ENCODE measurements at places on chromosomes 2 and 18. TPM values are rescaled to one million over a fixed set of nuclear protein-coding genes. Genes with fewer than 3 reads are reported as not detected.

The CRYBA2 gene
- not detected for polyA plus RNA-seq

- DNase-seq, result no peak
These were observed 57.7 kb downstream of the SLC25A12 start for GRCh38 chr2:171836146-171836910.

GRCh38 chr2:52264488-52264887 is 1232.6 kb upstream of the NRXN1 start:
- DNase-seq, result no peak

DNA sequence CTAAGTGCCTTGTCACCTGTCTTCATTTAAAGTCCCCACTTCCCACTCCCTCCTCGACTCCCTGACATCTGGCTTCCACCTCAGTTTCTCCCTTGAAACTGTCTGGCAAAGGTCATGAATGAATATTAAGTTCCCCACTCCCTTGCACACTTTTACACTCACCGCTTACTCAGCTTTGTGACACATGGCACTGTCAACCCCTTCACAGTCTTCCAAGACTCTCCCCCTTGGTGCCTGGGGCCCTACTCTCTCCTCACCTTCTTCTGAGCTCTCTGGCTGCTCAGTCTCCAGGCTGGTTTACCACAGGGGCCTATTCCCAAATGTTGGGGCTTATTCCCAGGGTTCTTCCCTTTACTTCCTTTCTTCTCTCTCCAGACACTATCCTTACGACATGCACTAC is 17.9 kb upstream of the PTPN4 start:
- no peak for DNase-seq

GRCh38 chr2:29663268-29663667 is 258.1 kb downstream of the ALK start:
- peak; percentile 84 for DNase-seq

DNA sequence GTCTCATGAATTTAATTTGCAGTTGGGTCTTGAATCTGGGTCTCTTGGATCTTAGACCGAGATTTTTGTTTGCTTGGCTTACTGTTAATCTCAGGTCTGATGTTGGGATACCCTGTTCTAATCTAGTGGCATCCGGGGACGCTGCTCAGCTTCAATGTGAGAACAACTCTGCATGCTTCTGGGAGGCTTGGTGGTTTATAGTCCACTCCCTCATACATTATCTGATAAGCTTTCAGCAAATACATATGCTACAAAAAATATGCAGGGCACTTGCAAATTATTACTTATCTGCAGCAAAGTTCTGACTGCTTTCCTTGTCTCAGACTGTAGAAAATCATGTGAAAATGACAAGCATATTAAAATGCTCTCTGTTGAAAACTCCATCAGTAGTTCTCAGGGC is 39.4 kb downstream of the RNF144A start:
- no peak for DNase-seq

The SCYGR4 gene
- polyA plus RNA-seq, result not detected

GRCh38 chr2:240931319-240931949 is 25.3 kb downstream of the CROCC2 start:
- no peak for DNase-seq

DNA sequence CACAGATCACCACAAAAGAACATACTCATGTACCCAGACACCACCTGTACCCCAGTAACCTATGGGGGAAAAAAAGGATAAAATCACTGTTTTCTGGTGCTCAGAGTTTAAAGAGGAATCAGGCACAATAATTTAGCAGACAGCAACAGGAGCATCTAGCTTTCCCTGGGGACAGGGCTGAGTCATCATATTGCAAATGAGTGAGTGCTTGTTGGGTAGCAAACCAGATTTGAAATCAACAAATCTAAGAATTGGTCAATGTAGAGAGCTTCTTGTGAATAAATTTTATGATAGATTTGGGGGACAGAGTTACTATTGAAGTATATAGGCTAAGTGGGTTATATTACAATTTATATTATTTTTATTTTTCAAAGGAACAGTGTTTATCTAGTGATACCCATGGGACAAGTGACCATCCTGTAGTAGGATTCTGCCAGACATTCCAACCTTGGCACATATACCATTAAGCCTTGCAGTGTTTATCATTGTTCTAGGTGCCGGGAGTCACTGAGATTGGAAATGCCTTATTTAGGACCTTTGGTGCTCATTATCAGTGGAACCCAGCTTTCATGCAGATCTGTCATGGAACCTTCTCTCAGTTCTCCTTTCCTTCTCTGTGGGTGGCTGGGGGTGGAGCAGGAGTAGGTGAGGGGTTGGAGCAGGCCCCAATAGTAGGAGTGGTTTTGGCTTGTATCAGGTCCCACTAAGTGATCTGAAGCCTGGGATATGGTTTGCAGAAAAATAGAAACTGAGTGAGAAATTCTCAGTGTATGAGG is 117.2 kb downstream of the CERS6 start:
- DNase-seq, result peak; percentile 76

- DNase-seq, result peak; percentile 47
These were observed 308.0 kb upstream of the LYPD1 start for GRCh38 chr2:132977812-132978529.

- DNase-seq, result no peak
These were observed 92.3 kb downstream of the KLF7 start for GRCh38 chr2:207073412-207073800.

DNA sequence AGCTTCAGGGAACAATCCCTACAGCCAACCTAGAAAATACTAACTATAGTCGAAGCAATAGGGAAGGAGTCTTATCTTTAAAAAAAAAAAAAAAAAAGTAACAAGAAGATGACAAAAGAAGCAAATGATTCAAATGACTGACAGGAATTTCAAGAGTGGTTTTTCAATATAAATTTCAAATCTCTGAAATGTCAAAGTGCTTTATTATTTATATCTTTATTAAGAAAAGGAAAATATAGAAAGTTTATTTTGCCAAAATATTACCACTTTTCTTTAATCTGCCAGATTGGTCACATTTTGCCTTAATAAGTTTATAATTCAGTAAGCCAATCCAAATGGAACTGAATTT is 63.5 kb upstream of the HNRNPA3 start:
- no peak for DNase-seq

DNA sequence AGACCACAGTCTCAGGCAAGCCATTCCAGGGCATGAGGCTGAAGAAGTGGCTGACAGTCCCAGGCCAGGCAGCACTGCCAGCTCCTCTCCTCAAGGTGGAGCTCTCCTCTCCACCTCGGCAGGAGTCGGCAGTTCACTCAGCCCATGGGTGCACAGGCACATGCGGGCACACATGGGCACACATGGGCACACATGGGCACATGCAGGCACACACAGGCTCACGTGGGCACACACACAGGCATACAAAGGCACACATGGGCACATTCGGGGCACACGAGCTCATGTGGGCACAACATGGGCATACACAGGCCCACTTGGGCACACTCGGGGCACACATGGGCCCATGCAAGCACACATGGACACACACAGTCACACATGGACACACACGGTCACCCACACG is 65.3 kb upstream of the TAF1B start:
- DNase-seq, result peak; percentile 46

GRCh38 chr2:240820607-240821428 is 799 bp upstream of the KIF1A start:
- DNase-seq, result no peak

- DNase-seq, result peak; percentile 67
These were observed 14.6 kb upstream of the NFATC1 start for GRCh38 chr18:79380816-79381806.

The SPP2 gene
- polyA plus RNA-seq, result not detected

DNA sequence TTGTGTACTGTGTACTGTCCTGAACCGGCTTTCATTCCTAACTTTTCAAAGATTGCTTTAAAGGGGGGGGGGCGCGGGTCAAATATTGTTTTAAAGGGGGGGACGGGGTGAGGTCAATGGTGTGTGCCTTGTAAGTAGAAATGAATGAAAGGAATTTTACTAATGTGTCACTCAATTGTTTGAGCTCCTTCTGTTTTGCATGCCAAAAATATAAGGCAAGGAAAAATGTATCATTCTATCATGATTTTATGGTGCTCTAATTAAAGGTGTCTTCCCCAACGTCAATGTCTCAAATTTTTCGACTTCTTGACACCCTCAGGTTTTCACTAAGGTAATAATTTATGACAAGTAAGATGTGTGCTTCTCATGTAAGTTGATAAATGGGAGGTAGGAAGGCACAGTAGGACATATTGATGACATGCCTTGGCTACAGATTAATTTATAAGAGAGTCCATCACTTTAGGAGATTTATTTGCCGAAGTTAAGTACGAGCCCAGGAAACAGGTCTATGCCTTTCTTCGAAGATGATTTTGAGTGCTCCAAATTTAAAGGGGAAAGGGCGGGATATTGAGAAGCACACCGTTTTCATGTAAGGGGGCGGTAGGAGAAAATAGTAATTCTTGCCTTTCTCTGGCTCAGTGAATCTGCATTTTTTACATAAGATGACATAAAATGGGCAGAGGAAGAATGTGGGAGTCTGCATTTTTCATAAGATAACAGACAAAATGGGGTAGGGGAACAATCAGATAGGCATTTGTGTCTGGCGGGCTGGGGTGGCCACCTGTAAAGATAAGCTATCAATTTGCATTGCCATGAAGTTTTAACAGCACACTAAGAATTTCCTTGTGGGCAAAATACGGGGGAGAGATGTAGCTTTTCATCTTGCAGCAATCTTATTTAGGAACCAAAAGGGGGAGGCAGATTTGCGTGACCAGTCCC is 1.2 kb upstream of the TRAPPC8 start:
- no peak for DNase-seq

DNA sequence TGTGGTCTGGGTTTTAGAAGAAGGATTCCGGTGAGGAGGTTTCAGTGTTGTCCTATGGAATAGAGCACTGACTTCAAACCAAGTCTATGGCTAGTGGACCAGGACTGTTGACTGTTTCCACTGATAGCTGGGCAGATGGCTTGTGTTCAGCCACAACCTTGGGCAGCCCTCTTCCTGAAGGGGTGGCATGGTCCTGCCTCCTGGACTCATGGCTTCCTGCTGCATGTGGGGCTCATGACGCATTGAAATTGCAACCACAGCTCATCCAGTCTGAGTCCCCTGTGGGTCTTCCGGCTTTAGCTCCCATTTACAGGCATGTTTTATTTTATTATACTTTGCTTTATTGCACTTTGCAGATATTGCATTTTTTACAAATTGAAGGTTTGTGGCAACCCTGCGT is 105.0 kb downstream of the B3GNT2 start:
- no peak for DNase-seq

The TPO gene
- not detected for polyA plus RNA-seq

DNA sequence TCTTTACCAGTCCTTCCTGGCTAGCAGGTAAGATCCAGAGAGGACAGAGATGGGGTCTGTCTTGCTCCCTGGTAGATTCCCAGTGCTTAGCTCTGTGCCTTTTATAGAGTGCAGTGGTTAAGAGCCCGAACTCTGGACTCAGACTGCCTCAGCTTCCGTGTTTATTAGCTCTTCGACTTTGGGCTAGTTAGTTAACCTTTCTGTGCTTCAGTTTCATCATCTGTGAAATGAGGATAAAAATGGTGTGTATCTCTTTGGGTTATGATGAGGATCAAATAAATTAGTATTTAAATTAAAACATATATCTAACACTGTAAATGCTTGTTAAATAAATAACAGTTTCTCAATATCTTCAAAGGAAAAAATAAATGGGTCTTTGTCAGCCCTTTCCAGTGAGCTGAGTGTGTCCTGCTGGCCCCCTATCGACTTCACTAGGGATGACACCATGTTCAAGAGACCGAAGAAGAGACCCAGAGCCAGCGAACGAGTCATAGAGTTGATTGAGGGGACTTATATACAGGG is 38.2 kb downstream of the CERS6 start:
- DNase-seq, result peak; percentile 11

DNA sequence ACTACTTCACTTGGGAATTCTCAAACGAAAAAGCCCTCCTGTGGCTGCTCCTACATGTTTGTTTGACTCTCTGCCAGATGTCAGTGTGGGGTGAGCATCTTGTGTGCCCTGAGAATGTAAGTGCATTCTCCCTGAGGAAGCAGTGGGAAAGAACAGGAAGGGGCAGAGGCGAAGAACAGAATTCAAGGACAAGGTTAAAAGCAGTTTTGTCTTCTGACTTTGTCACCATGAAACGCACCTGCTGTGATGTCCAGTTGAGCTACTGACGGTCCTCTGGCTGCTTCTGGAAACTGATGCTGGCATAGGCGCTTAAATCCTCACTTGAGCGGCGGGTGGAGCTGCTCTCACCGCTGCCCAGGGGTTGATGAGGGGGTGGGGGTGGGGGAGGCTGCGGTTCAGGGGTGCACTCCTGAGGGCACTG is 4.9 kb downstream of the IRS1 start:
- peak; percentile 74 for DNase-seq

The RPS27A gene
- polyA plus RNA-seq, result 775 TPM

The MROH2A gene
- not detected for polyA plus RNA-seq

GRCh38 chr2:203407496-203407895 is 79.3 kb downstream of the ABI2 start:
- DNase-seq, result no peak

The TLX2 gene
- polyA plus RNA-seq, result not detected

The CCDC141 gene
- polyA plus RNA-seq, result not detected

The VWC2L gene
- polyA plus RNA-seq, result not detected

GRCh38 chr18:47235096-47235495 is 16.4 kb downstream of the SKOR2 start:
- DNase-seq, result no peak

The DNAJC5G gene
- not detected for polyA plus RNA-seq

The TYW5 gene
- 7.0 TPM for polyA plus RNA-seq

- no peak for DNase-seq
These were observed 41.3 kb downstream of the DYSF start for GRCh38 chr2:71494523-71495155.

The VSNL1 gene
- 0.70 TPM for polyA plus RNA-seq

DNA sequence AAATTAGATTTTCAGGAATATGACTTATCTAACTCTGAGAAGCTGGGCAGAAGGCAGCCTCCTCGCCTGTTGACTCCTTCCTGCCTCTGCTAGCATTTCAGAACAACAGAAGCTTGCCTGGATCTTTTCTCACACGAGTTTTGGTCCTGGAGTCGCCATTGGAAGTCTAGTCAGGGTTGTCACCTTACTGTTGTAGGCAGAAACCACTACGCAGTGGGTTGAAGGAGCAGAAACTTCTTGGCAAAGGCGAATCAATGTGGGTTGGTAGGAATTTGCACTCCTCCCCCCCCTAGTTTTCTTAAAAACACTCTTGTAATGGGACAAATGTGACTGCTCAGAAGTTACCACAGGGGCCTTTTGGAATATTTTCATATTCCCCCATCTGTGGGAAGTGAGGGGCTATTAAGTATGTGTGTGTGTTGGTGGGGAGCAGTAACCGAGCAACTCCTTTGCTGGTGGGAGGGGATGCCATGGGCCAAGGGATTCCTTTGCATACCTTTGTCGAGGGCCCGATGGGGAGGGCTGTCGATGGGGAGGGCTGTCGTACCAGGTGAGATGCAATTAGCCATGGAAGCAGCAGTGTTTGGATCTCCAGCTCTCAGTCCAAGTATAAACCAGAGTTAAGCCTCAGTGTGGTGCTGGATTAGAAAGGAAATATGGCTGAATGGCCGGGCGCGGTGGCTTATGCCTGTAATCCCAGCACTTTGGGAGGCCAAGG is 117.4 kb downstream of the FMNL2 start:
- no peak for DNase-seq
